Neural progenitor cell (in vitro differentiated cells): ENCODE measurements at places on chromosomes 1 and 21. TPM values are rescaled to one million over a fixed set of nuclear protein-coding genes. Genes with fewer than 3 reads are reported as not detected.

Gene BARHL2
- not detected in 2 replicates for total RNA-seq

Gene GUCA2A
- not detected in 2 replicates for total RNA-seq

Gene CFAP74
- 0.19 TPM in 1 of 2 replicates, not detected in the other for total RNA-seq

DNA sequence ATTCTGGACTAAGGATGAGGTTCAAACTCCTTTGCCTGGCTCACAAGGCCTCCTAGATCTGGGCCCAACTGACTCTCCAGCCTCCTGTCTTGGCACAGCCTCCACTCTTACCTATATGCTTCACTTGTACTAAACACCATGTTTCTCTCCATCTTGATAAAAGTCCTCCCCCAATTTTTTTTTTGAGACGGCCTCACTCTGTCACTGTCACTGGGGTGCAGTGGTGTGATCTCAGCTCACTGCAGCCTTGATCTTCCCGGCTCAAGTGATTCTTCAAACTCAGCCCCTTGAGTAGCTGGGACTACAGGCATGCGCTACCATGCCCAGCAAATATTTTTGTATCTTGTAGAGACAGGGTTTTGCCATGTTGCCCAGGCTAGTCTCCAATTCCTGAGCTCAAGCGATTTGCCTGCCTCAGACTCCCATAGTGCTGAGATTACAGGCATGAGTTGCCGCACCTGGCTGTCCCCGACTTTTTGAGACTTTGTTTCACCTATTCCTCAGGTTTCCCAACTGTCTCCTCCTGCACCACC lies 39.7 kb downstream of the CD34 start:
- no peak for DNase-seq
- peaks cover 38% of the 10 kb centered on the region for H3K27me3 ChIP-seq
- H3K27ac ChIP-seq = no peak overlapping the region
- H3K4me1 ChIP-seq = no peaks in the 10 kb centered on the region

DNA sequence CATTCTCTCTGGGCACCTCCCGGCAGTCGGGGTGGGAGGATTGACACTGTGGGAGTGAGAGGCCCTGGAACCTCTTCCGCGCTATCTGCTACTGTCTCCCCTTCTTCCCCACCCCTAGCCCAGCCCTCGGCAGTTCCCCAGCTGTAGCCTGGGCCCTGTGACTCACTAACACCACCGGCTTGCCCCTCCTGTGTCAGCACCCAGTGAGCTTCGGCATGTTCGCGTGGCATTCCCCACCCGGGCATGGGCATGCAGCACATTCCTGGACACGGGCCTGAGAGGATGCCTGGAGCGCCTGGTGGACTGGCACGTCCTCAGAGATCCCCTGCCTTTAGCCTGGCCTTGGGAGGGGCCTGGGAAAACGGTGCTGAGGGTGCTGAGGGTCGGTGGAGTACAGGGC lies 1.3 kb downstream of the CDK18 start:
- no peaks in the 10 kb centered on the region for H3K36me3 ChIP-seq
- H3K4me3 ChIP-seq = peak overlapping the region; percentile 71
- no peak overlapping the region for H3K27ac ChIP-seq
- H3K27me3 ChIP-seq = no peaks in the 10 kb centered on the region
- DNase-seq = no peak

DNA sequence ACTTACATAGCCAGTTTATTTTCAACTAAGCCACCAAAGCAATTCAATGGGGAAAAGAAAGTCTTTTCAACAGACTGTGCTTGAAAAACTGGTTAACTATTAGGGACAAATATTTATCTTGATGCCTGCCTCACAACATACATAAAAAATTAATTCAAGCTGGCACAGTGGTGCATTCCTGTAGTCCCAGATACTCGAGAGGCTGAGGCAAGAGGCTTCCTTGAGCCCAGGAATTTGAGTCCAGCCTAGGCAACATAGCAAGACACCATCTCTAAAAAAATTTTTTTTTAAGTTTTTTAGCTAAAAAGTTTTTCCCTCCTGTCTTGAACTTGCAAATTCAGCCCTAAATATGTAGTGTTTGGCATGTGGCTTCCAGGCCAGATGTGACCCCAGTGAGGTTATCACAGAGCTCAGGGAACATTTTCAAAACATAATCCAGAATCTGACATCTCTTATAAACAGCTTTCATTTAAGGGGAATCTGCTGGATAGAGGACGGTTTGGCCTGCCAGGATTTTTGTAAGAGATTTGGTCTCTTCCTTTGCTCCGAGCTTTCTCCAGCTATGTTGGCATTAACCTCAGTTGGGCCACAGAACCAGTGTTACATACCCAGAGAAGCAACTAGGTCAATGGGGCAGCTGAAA lies 46.4 kb downstream of the COL6A1 start:
- H3K27ac ChIP-seq = no peak overlapping the region
- H3K4me3 ChIP-seq = no peak overlapping the region
- no peaks in the 10 kb centered on the region for H3K36me3 ChIP-seq
- no peaks in the 10 kb centered on the region for H3K27me3 ChIP-seq
- no peaks in the 10 kb centered on the region for H3K4me1 ChIP-seq
- DNase-seq = no peak

- no peak overlapping the region for H3K27ac ChIP-seq
- DNase-seq = no peak
- H3K4me3 ChIP-seq = no peak overlapping the region
- H3K4me1 ChIP-seq = peaks cover 22% of the 10 kb centered on the region
Observed at GRCh38 chr1:62299426-62300200, 19.6 kb downstream of the KANK4 start.

DNA sequence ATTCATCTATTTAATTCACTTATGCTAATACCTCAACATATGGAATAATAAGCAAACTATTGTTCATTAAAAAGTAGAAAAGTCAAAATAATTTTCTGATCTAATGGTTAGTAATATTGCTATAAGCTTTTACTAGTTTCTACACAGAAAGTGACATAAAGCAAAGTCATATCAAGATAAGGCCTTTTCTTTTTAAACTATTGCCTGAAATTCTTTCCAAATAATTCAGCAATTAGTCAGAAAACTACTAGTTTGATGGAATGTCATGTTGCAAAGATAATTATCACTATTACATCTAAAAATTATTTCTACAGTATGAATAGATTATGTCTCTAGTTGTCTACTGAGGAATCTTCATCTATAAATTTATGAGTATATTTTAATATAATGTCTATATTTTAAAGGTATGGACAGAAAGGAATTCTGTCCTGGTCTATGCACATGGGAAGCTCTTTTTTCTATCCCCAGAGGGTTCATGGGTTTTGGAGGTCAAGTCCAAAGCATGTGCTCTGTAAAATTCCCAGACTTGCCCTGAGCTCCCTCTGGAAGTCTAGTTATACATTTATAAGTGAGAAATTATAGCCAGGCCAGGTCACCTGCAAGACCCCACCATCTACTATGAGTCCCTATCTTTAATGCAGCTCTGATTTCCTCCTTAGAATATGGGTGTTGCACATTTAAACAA lies 84.6 kb upstream of the DPYD start:
- no peak overlapping the region for H3K27ac ChIP-seq
- H3K4me1 ChIP-seq = peaks cover 33% of the 10 kb centered on the region
- H3K36me3 ChIP-seq = no peaks in the 10 kb centered on the region
- H3K4me3 ChIP-seq = no peak overlapping the region
- no peak for DNase-seq
- H3K27me3 ChIP-seq = no peaks in the 10 kb centered on the region

DNA sequence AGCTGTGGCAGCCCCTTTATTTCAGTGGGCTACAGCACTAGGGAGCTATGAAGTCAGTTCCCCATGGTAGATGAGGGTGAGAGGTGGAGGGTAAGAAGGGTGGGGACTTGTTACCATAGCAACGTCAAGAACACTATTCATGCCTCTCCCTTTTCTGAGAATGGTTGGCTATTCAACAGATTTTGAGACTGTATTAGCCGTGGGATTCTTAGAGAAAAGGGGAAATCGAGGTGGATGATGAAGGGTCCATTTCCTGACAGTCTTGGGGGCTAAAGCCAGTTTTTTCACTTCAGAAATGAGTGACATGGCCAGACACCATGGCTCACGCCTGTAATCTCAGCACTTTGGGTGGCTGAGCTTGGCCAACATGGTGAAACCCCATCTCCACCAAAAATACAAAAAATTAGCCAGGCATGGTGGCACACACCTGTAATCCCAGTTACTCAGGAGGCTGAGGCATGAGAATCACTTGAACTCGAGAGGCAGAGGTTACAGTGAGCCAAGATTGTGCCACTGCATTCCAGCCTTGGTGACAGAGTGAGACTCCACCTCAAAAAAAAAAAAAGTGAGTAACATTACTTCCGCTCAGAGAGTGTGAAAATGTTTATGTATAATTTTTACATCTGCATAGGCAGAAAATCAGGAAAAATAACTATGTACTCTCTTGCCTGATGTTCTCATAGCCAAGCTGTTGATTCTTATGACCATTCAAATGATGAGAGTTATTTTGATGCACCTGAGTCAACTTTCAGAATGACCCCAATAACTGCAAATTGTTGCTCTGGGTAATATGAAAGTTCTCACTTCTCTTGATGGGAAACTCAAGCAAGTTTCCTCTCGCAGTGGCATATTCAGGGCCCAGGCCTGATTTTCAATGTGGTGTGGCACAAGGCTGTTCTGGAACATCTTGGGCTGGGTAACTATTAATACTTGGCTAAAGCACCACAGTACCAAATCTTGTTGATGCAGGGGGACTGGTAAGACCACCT lies 23.2 kb upstream of the RGSL1 start:
- peaks cover 8% of the 10 kb centered on the region for H3K4me1 ChIP-seq
- no peaks in the 10 kb centered on the region for H3K36me3 ChIP-seq
- H3K4me3 ChIP-seq = no peak overlapping the region

- H3K36me3 ChIP-seq = no peaks in the 10 kb centered on the region
- H3K4me1 ChIP-seq = peaks cover 3% of the 10 kb centered on the region
- H3K4me3 ChIP-seq = no peak overlapping the region
- H3K27me3 ChIP-seq = no peaks in the 10 kb centered on the region
- DNase-seq = peak; percentile 82
- H3K27ac ChIP-seq = no peak overlapping the region
Observed at GRCh38 chr1:42173155-42173933, 8.8 kb upstream of the GUCA2A start.

DNA sequence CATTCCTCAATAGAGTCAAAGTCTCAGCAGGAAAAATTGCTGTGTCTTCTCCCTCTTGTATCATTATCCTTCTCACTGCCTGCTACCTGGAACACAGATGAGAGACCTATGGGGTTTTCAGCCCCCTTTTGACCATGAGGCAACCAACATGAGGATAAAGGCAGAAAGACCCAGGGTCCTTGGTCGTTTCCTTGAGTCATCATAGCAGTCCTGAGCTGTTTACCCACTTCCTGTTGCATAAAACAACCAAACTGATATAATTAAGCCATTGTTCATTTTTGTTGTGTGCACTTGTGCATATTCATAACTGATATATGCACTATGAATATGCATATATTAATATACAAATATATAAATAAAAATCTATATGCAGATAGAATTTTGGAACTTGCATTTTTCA lies 188.3 kb upstream of the MAP1LC3C start:
- H3K4me3 ChIP-seq = no peak overlapping the region
- no peak for DNase-seq

Gene SDE2
- 18.8 and 29.2 TPM in 2 replicates for total RNA-seq

DNA sequence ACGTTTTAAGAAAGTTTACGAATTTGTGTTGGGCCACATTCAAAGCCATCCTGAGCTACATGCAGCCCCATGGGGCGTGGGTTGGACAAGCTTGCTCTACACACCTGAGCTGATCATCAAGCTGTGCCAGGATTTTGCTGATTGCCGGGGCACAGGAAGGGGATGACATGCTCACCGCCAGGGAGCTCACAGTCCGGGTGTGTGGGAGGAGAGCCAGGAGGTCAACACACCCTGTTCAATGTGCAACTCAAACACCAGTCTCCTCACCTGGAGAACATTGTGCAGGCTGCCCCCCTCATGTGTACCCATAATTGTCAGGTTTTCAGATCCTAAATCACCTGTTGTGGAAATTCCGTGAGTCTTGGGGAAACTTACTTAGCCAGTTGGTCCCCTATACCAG lies 969 bp downstream of the CYP4A11 start:
- no peaks in the 10 kb centered on the region for H3K36me3 ChIP-seq
- H3K27me3 ChIP-seq = no peaks in the 10 kb centered on the region
- no peak overlapping the region for H3K4me3 ChIP-seq
- no peaks in the 10 kb centered on the region for H3K4me1 ChIP-seq
- H3K27ac ChIP-seq = no peak overlapping the region
- DNase-seq = no peak

- no peak overlapping the region for H3K4me3 ChIP-seq
- DNase-seq = no peak
- no peaks in the 10 kb centered on the region for H3K27me3 ChIP-seq
- no peaks in the 10 kb centered on the region for H3K4me1 ChIP-seq
- no peaks in the 10 kb centered on the region for H3K36me3 ChIP-seq
Observed at GRCh38 chr1:215844266-215844665, 277.2 kb downstream of the KCTD3 start.

DNA sequence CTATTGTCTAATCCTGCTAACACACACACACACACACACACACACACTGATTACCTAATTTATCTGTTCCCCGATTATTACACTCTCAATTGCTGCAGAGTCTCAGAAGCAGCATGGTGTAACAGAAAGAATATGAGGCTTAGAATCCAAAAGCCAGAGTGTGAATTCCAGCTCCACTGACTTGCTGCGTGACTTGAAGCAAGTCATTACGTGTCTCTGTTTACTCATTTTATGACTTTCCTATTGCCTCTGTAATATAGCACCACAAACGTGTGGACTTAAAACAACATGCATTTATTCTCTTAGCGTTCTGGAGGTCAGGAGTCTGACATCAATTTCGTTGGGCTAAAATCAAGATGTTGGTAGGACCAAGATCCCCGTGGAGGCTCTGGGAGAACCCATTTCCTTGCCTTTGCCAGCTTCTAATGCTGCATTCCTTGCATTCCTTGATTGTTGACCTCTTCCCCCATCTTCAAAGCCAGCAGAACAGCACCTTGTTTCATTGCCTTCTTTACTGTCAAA lies 55.9 kb upstream of the ATP5PO start:
- peak; percentile 49 for DNase-seq
- no peak overlapping the region for H3K4me3 ChIP-seq
- no peaks in the 10 kb centered on the region for H3K27me3 ChIP-seq
- H3K27ac ChIP-seq = no peak overlapping the region
- no peaks in the 10 kb centered on the region for H3K36me3 ChIP-seq

DNA sequence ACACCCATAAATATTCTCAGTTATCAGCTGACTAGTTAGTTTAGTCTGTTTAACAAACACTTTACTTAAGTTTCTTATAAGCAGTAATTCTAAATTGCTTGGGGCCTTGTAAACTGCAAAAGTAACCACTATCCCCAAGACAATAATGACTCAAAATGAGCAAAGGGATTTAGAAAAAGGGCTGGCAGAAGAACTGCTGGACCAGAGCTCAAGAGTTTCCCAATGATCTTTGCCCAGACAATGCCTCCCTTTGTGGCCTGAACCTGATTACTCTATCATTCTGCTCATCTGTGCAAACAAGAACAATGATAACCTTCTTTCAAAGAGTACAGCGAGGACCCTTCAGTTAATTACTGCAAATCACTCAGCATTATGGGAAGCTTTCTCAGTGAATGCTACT lies 123.5 kb downstream of the TIAM1 start:
- H3K4me3 ChIP-seq = no peak overlapping the region

GRCh38 chr21:38208118-38208517 lies 48.7 kb upstream of the KCNJ15 start:
- no peak overlapping the region for H3K4me3 ChIP-seq
- DNase-seq = no peak
- H3K27ac ChIP-seq = no peak overlapping the region
- no peaks in the 10 kb centered on the region for H3K36me3 ChIP-seq
